ENCODE measurements at places on chromosomes 2 and 18. TPM values are rescaled to one million over a fixed set of nuclear protein-coding genes. Genes with fewer than 3 reads are reported as not detected.
A peak's percentile ranks its signal among the peaks of the same experiment; 100 is the strongest.

DNA sequence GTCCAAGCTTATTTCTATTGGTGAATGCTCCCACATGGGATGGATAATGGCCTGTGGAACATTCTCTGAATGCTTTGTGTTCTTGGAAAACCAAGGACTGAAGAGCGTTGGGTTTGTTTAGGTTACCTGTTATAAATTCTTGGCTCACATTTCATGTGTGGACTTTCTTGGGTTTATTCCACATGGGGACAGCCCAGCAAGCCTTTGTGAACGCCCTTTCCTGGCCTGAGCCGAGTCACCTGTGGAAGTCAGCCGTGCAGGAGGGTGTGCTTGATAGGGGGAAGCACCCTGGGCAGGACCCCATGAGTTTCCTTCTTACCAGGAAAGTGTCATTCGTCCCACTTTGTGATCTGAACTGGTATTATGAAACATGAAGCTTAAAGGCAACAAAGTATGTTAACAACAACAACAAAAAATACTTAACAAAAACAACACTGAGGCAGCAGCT is 4.1 kb downstream of the RAB31 start:
- no peak for DNase-seq

DNA sequence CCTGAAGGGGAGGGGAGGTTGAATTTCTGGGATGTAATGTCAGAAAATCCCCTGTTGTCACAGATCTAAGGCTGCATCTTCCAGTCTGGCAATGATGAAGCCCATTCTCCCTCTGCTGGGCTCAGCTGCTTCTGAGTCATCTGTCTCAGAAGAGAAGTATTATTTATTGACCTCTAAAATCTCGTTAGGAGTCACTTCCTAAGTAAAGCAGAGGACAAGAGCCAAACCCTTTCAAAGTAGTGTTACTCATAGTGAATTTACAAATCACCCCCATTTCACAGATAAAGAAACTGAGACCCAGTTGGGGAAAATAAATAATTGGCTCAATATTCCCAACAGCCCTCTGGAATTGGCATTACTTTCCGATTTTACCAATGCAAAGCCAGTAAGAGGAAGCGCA is 167.3 kb upstream of the SKOR2 start:
- DNase-seq = no peak

DNA sequence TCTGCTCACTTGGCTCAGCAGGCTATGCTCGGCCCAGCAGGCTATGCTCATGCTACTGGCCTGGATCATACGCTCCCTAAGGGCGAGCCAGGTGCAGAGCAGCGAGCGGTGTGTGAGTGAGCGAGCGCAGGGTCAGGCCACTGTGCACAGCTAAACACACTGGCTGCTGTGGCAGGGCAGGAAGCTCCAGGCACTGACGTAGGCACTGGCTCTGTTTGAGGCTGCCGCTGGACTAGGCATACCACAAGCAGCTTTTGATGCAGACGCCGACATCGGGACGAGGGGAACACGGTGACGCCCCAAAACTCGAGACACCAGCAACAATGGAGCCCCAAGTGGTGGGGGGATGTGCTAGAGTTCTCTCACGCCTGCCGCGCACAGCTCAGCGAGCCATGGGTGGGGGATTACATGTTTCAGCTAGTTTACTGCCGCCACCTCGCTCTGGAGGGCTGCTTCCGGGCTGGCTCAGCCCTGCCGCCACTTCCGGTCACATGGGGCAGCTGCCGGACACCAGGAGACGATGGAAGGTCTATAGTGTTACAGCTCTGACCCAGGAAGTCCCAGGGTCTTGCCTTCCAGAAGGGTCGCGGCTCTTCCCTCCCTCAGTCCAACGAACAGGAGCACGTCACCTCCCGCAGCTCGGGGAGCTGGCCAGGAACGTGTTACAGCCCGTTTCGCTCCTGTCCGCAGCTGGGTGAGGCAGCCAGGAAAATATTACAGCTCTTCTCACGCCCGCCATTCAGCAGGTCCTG is 1176.9 kb upstream of the LRRTM1 start:
- no peak for DNase-seq

- DNase-seq = peak; percentile 95
Measured at GRCh38 chr18:32920796-32921787, 148.3 kb upstream of the KLHL14 start.

- no peak for DNase-seq
Measured at GRCh38 chr2:178331474-178332432, 119.2 kb downstream of the PRKRA start.

DNA sequence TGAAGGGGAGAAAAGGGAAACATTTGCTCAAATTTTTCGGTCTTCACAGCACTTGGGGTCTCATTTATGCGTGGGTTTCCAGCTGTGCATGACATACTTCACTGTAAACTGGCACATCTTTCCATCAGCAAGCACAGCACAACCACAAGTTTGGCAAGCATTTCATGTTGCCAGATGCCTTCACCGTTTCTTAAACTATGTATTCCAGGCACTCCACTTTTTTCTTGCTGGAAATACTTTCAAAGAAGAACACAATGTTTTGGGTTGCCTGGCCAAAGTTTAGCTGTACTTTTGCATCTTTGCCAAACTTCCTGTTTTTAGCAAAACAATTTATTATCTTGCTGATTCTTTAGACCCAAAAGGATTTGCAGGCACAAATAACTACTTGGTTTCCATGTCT is 194.6 kb upstream of the MEIS1 start:
- DNase-seq = peak; percentile 45

- DNase-seq = no peak
Measured at GRCh38 chr18:35387152-35387571, 10.0 kb upstream of the ZNF396 start.

DNA sequence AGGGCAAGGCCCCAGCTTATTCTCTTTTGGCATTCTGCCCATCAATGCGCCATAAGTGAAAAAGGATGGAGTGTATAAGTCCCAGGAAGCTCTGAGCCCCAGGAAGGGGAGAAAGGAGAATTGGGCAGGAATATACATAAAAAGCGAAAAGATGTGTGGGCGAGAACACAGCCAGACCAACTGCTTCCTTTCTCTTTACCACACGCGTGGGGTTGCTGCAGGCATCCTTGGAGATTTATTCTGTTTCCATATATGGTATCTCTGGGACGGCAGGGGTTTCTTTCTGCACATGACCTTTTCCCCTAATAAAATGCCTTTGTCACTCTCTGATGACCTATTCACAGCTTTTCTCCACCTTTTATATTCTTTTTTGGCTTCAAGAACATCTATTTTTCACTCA is 440.5 kb downstream of the NBAS start:
- DNase-seq = no peak

DNA sequence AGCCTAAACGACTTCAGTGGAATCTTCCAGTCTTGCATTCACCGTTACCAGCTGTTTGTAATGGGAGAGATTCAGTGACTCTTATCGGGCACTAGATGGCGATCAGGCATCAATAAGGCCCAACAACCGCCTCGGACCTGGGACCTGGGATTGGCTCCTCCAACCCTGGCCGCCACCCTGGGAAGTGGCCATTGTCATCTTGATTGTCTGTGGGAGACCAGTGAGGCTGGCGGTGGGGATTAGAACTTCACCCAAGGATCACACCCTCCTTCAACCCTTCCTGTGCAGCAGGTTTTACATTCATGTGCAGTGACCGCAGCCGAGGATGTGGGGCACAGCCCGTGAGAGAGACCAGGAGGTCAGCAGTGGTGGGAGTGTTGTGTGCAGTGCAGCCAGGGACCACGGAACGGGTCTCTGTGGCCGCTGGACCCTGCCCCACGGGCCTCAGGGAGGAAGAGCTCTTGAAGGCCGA is 85.3 kb downstream of the SPP2 start:
- peak; percentile 76 for DNase-seq

DNA sequence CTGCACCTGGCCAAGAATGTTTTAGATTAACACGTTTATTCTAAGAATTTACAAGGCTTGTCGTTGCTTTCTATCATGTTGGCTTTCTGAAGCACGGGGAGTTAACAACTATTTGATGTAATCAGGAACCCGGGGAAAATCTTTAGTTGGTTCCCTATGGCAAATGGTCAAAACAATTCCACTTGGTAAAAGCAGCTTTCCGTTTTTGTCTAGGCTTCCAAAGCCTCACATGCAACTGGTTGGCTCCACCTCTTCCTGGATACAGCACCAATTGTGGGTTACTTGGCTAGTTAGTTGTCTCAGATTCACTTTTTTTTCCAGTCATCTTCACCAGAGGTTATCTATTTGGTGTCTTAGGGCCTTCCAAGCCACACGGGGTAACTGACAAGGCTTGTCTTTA is 2.8 kb downstream of the COLEC12 start:
- no peak for DNase-seq

DNA sequence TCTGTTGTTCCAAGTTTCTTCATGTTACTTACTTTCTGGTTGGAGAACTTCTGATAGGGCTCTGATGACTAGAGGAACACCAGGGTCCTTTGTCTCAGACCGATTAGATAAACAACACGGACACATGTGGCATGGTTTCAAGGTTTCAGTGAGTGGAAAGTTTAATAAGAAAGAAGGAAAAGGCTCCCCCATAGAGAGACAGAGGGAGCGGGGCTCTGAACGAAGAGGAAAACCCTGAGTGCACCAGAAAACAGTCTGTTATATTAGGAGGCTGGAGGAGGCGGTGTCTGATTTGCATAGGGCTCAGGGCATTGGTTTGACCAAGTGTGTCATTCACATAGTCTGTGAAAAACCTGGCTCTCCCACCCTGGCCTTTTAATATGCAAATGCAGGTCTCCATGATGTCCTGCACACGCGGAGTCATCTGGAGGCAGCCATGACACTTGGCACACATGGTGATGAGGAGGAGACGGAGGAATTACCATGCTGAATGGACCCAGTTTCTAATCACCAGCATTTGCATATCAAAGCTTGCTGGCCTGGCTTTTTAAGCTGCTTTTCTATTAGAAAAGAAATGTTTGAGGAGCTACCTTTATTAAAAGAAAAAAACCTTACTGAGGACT is 94.2 kb downstream of the PTPN4 start:
- DNase-seq = no peak

GRCh38 chr2:14778015-14778414 is 145.5 kb downstream of the LRATD1 start:
- DNase-seq = peak; percentile 26

GRCh38 chr2:12262681-12263436 is 453.9 kb upstream of the TRIB2 start:
- DNase-seq = peak; percentile 87

GRCh38 chr2:44936275-44936674 is 5.2 kb upstream of the SIX3 start:
- DNase-seq = no peak

DNA sequence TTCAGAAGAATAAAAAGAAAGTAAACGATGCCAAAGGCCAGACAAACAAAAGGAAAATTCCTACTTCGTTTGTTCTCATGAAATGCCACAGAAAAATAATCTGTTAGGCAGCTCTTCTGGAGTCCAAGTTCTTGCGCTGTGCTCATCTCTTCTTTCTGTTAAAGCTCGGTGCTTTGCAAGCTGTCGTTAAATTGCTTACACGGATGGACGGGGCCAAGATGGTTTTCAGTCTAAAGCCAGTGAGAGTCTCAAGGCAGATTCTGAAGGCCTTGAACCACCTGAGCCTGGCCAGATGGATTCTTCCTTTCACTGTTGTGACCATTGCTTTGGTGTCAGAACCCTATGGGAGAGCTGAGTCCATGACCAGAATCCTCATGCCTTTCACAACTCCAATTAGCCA is 97.6 kb upstream of the RMDN2 start:
- DNase-seq = no peak

- no peak for DNase-seq
Measured at GRCh38 chr2:38129481-38129880, 53.5 kb upstream of the CYP1B1 start.

DNA sequence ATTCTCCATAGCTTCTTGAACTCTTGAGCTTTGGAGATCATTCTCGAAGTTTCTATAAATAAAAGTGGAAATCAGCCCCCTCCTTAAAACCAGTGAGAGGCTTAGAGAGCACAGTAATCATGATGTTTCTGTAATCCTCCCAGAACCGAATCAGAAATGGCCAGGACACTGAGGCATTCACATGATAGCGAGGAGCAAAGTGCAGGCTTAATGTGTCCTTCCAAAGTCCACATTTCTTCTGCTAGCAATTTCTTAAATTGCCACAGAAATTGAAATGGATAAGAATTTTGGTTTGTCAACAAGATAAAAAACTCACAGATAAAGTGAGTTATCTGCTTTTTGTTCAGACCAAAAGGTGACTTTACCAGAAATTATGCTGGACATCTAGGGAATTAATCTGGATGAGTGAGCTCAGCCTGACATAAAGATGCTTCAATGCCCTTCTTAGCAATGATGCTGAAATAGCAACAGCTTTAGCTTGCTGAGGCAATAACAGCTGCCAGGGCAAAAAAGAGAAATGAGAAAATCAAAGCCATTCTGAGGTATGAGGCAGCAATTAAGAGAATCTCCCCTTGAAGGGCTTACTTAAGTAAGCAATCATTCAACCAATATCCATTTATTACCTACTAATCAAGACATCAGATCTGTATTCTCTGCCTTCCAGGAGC is 82.4 kb upstream of the PHLPP1 start:
- no peak for DNase-seq

DNA sequence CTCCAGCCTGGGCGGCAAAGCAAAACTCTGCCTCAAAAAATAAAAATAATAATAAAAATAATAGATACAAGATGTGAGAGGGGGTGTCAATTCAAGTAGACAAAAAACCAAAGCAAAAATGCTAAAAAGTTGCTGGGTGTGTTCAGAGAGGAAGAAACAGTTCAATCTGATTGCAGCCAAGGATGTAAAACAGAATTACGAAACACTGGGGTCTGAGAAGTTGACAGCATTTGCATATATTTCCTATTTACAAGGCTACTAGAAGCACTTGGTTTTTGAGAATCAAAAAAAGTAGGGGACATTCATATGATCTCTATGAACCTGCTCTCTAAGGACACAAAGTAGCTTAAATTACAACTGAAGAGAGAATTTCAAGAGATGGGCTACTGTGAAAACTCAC is 7.6 kb downstream of the TRIP12 start:
- peak; percentile 14 for DNase-seq

GRCh38 chr2:58991357-58991756 is 750.2 kb upstream of the FANCL start:
- DNase-seq = no peak

DNA sequence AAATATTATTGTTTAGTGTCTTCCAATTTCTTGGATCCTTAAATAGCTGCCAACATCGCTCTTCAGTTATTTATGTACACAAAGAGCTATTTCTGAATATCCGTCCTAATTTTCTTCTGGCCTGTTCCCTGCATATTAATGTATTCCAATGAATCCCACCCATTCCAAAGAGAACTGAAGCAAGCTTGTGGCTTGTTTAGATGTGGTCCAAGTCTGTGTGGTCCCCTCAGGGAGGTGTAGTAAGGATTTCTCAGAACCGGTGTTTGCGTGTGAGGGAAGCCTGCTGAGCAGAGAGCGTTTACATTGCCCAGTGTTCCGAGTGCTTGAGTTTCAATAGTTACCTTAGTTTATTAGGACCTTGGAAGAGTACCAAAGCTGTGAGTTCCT is 25.1 kb upstream of the IL1R1 start:
- no peak for DNase-seq

- DNase-seq = no peak
Measured at GRCh38 chr2:10880586-10881321, 31.0 kb upstream of the KCNF1 start.

GRCh38 chr2:15783489-15783888 is 156.9 kb upstream of the MYCN start:
- DNase-seq = no peak

Gene ABCB11
- not detected for total RNA-seq

Gene TDRD15
- not detected for total RNA-seq

Gene NT5C1B
- total RNA-seq = not detected

Gene CD8B
- total RNA-seq = not detected

Gene APCDD1
- total RNA-seq = 17.3 TPM

Gene CD28
- total RNA-seq = not detected

Gene CXCR1
- total RNA-seq = not detected

Gene CYTIP
- not detected for total RNA-seq

Gene NRP2
- 28.7 TPM for total RNA-seq

Gene LOXHD1
- not detected for total RNA-seq

Gene CD8B2
- not detected for total RNA-seq

Gene HOXD13
- total RNA-seq = not detected

Gene CD226
- 0.33 TPM for total RNA-seq

Gene UGT1A5
- total RNA-seq = not detected
